Astrocyte of the spinal cord (primary cell): ENCODE measurements at places on chromosomes 6 and 20.

DNA sequence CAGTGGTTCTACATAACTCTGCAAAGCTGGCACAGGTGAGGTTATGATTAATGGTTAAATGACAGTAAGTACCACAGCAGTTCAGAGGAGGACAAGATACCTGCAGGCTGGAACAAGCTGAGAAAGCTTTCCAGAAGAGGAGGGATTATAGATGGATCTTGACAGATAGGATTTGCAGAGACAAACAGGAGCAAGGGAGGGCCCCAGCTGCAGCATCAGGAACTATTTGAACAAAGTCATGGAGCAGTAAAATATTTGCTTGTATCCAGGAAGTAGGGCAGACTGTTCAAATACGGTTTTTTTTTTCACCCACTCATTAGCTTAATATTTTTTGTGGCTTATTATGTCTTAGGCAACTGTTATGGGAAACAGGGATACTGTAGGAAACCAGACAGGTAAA, 144.4 kb upstream of the MAN1A1 start:
- no peak for DNase-seq

GRCh38 chr6:52640916-52641315, 30.0 kb upstream of the TMEM14A start:
- DNase-seq: no peak

DNA sequence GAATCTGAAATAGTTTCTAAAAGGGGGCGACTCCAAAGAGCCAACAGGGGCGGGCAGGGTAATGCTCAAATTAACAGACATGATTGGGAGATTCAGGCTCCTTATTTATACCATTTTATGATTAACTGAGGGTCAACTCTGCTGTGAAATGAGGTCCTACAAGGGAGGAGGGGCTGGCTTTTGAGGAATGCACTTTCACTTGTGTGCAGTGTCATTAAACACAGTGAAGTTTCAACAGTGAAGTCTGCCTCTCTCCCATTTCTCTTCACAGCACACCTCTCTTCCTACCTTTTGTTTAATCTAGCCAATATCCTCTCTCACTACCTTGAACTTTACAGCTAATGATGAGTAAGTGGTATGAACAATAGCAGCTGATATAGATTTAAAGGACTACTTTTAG, 557.3 kb upstream of the CITED2 start:
- DNase-seq: no peak

GRCh38 chr6:123550052-123550617, 86.6 kb downstream of the TRDN start:
- DNase-seq: no peak

- DNase-seq: peak; percentile 20
Measured at GRCh38 chr20:7378864-7379605, 561.2 kb downstream of the HAO1 start.

- DNase-seq: peak; percentile 57
Measured at GRCh38 chr20:49579874-49580812, 12.2 kb upstream of the PTGIS start.

DNA sequence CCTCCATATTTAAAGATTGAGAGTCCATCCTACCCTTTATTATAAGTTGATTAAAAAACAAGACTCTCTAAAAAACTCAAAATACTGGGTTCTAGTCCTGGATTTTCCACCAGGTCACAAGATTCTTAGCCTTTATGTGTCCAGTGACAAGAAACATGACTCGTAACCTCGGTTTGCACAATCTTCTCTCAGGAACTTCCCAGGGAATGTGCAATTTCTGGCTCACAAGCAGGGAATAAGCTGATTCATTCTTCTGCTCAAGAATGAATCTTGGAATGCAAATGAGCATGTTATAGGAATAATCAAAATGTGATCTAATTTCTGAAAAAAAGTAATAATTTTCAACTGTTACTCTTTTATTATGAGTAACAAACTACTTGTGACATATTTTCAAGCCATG, 45.1 kb downstream of the OGFRL1 start:
- peak; percentile 71 for DNase-seq

DNA sequence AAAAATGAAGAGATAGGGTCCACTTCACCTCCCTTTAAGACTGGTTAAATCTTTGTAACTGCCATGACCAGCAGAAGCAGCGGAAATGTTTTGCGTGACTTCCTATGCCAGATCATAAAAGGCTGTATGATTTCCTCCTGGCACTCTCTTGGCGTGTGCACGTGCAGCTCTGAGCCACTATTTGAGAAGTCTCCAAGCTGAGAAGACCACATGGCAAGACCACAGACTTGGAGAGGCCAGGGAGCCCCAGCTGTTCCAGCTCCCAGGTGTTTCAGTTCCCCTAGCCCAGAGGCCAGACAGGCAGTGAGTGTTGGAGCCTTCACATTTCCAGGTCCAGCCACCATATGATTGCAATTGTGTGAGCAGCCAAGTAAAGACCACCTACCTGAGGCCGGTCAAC, 259.3 kb upstream of the RIN2 start:
- DNase-seq: no peak

DNA sequence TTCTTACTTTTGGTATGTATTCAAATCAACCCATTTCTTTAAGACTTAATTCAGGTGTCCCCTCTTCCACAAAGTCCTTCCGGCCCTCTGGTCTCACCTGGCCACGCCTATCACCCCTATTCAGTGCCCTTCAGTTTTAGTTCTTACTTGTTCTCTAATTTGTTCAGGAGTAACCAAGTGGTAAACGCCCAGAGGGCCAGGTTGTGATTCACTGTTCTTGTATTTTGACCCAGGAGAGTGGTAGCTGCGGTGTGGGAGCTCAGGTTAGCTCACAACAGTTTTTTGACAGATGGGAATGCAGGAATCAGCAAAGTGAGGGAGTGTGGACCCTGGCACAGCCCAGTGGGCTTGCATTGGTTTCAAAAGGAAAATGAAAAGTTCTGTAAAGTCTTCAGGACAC, 81.7 kb upstream of the RIPOR2 start:
- DNase-seq: no peak

GRCh38 chr6:6287415-6287814, 33.0 kb downstream of the F13A1 start:
- no peak for DNase-seq

GRCh38 chr6:167208819-167209576, 51.2 kb upstream of the GPR31 start:
- no peak for DNase-seq

DNA sequence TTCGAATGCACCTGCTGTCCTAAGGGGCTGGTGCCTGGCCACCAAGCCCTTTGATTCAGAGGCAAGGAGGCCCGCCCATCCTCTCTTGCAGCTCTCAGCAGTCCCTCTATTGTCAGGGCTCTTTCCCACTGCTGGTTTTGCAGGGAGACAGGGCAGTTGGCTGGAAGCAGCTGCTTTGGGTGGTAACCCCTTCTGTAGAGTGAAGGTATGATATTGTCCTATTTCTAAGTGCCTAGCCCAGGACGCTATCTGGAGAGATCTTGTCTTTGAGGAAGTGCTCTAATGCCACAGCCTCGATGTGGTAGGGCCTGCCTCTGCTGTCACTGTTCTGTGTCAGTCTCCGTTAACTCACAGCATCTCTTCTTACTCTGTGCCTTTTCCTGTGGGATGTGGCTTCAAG, 5.6 kb downstream of the PLCG1 start:
- DNase-seq: no peak

GRCh38 chr6:30481211-30481964, 7.9 kb upstream of the HLA-E start:
- DNase-seq: no peak

- no peak for DNase-seq
Measured at GRCh38 chr6:166939894-166940293, 16.5 kb downstream of the RNASET2 start.

DNA sequence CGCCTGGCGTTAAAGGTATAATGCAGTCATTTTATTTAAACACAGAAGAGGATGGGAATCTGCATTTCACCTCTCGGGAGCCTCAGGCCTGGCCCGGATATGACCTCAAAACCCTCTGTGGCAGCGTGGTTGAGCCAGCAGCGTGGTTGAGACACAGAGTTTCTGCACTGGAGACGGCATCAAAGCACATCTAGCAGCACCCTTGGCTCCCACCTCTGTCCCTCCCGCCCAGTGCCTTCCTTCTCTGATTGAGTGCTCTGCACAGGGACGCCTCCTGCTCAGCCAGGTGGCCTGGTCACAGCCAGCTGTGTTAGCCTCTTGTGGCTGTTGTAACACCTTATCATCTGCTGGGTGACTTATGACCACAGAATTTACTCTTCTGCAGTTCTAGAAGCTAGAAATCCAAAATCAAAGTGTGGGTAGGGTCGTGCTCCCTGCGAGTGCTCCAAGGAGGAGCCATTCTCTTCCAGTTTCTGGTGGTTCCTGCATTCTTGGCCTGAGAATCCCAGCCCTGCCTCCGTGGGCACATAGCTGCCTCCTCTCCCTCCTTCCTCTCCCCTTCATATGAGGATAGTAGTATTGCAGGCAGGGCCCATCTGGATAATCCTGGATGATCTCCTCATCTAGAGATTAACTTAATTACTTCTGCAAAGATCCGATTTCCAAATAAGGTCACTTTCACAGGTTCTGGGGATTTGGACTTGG, 156.7 kb downstream of the SYCP2 start:
- no peak for DNase-seq

- DNase-seq: no peak
Measured at GRCh38 chr20:25484224-25484846, 76.9 kb downstream of the GINS1 start.

DNA sequence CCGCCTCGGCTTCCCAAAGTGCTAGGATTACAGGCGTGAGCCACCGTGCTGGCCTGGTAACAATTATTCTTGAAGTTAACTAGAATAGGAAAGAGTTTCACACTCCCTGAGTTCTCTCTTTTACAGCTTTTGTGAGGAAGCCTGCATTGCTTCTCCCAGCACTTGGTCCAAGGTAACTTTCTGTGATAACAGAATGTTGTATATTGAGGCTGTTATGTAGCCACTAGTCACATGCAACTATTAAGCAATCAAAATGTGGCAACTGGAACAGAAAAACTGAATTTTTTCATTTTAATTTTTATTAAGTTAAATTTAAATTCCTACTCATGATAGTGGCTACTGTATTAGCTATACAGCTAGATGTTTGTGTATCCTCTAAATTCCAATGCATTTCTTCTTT, 2.5 kb downstream of the TRIM38 start:
- no peak for DNase-seq

DNA sequence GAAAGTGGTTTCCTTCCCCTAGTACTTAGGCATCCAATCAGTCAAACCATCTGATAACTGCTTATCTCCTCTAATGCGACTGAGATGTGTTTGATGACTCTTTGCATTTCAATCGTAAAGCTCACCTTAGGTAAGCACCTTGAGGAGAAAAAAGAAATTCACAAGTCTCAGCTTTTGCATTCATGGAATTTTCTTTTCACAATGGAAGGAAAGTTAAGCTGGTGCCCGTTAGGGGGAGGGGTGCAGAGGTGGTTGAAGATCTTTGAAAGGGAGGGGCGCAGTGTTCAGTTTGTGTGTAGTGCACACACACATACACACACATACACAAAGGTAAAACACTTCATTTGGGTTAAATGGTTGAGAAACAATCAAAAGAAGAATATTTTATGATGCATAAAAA, 87.1 kb upstream of the SALL4 start:
- DNase-seq: no peak

DNA sequence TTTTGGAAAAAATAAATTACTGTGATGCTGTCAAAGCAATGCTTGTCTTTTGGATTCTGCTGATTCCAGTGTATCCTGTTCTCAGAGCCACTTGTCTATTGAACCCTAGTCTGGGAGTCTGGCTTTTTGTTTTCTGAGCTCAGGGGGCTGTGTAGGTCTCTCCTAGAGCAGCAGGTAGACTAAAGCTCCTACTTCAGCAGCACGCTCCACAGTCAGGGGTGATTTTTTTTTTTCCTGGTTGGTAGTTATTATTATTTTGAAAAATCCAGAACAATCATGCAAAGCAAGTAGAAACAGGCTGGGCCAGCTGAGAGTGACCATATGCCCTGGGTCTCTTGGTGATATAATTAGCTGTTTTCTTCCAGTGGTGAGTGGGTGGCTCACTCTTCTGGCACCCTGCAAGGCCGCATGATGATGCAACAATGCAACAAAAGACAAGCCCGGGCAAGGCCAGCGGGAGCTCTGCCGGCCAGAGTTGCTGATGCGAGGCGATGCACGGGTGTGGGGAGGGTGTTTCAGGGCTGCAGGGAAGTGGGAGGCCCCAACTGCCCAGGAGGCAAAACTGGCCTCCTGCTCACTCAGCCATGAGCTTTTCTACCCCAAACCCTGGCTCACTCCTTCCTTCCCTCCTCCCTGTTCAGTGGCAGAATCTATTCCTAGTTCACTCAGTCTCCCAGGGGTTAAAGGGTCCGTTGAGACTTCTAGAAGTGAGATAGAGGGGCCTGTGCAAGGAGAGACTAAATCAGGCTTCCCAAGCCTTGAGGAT, 11.5 kb upstream of the CDKN1A start:
- peak; percentile 96 for DNase-seq

GRCh38 chr20:53750827-53751619, 157.4 kb upstream of the ZNF217 start:
- peak; percentile 81 for DNase-seq

DNA sequence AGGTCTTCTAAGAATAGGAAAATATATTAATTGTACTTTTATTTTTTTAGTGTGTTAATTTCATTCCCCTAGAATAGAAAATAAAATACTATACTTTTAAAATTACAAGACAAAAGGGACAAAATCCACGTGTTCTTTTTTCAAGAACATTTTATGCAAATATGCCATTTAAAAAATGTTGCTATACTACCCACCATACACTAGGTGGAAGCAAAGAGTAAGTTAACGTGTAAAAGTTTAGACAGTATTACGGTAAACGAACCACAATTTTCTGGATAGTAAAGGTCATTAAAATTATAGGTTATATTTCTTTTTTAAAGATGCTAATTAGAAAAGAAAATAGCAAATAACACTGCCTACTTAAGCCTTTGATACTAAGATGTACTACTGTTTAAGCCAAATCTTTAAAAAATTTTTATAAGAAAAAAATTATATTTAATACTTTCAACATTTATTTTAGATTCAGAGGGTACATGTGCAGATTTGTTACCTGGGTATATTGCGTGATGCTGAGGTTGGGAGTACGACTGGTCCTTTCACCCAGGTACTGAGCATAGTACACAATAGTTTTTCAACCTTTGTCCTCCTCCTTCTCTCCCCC, 287.6 kb downstream of the PHF3 start:
- DNase-seq: peak; percentile 40

DNA sequence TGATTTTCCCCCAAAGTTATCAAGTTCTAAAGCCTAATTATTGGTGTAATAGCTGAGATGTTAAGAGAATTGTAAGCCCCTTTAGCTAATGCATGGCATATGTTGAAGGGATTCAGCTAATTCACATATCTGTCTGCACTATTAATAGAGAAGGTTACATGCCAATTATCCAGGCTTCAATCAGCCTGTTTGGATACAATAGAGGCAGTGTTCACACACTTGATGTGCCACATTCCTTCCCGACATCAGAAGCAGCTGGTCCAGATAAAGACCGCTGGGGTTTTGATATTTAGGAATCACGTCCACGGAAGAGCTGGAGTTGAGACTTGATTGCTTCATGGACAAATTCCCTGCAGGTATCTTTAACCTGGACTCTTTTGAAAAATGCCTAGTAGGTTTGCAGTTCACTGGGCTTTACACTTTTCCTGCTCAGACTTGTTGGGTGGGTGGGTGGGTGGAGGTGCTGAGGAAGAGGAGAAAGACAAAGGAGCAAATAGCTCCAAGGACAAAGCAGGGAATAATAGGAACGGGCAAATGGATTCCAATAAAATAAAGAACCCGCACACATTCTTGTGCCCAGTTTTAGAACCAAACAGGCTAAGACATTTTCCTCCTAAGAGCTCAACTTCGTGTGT, 142.6 kb upstream of the ZNF217 start:
- DNase-seq: no peak

GRCh38 chr6:45105170-45105820, 222.8 kb upstream of the RUNX2 start:
- DNase-seq: peak; percentile 73
